ENCODE measurements at places on chromosomes 16 and 17.

- DNase-seq = no peak
Measured at GRCh38 chr17:4751932-4752331, 12.2 kb upstream of the CXCL16 start.

GRCh38 chr16:75256696-75257343 is 5.4 kb upstream of the BCAR1 start:
- DNase-seq = no peak

DNA sequence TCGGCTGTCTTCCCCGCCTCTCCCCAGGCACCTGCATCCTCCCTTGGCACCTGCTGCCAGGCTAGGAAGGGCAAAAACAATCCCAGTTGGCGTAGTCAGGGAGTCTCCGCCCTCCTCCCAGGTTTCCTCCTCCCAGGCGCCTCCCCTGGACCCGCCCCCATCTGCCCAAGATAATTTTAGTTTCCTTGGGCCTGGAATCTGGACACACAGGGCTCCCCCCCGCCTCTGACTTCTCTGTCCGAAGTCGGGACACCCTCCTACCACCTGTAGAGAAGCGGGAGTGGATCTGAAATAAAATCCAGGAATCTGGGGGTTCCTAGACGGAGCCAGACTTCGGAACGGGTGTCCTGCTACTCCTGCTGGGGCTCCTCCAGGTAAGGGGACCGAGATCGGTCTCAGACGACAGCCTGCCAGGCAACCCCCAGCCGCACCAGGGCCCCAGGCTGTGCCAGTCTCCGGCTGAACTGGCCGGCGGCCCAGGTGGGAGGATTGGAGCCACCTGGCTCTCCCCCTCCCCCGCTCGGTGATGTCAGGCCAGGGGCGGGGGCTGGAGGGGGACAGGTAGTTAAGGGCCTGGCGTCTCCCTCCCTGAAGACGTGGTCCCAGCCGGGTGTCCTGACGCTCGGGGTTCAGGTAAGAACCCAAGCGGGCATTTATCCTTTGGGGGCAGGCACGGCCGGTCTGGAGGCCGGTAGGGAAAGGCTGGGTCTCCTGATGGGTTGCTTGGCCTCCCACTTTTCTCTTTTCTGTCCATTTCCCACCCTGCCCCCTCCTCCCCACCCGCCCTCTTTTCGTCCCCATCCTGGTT is at the start of gene GRB7:
GRB7 (plus strand) TSS at position 179 of the 808 bp plus-strand sequence. CDS start 4,364 bp downstream, outside the sequence.
- no peak for DNase-seq

DNA sequence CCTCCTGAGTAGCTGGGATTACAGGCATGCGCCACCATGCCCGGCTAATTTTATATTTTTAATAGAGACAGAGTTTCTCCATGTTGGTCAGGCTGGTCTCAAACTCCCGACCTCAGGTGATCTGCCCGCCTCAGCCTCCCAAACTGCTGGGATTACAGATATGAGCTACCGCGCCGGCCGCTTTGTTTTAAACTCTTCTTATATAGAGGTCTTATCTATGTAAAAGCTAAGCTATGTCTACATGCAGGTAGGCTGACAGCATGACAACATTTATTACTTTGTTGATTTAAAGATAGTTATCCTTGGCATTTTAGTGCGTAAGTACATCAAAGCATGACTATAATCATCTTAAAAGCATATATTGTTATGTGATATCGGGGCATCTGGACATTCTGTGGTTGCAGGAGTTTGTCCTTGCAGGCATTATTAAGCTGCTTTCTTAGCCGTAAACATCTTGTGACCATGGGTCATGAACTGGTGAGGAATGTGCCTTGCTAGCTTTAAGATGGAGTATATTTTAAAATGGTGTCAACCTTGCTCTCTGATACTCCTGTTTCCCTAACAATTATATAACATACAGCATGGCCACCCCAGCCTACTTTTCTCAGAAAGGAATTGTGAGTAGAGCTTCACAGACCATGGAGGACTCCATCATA is 45.8 kb upstream of the TAOK1 start:
- DNase-seq = no peak

- no peak for DNase-seq
Measured at GRCh38 chr16:62965831-62966230, 929.6 kb upstream of the CDH8 start.
